ENCODE measurements at places on chromosomes 11 and 22. TPM values are rescaled to one million over a fixed set of nuclear protein-coding genes. Genes with fewer than 3 reads are reported as not detected.

The TRIM77 gene
- not detected for total RNA-seq

- H3K4me1 ChIP-seq, result no peaks in the 10 kb centered on the region
- DNase-seq, result no peak
- H3K4me3 ChIP-seq, result no peak overlapping the region
- H3K36me3 ChIP-seq, result no peaks in the 10 kb centered on the region
Observed at GRCh38 chr22:41772645-41773044, 27.8 kb upstream of the CCDC134 start.

DNA sequence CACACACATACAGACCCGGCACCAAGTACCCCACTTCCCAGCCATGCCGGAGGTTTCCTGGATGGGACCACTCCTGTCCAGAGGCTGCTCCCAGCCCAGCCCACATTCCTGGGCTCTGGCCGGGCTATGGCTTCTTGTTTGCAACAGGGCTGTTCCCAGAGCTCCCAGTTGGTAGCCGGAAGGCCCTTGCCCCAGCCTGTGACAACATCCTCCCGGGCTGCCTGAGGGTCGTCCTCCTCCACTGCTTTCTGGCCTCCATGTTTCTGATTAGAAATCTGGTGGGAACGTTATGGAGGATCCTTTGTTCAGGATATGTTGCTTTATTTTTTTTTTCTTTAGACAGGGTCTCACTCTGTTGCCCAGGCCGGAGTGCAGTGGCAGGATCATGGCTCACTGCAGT, 952 bp upstream of the CYP2D6 start:
- peaks cover 3% of the 10 kb centered on the region for H3K36me3 ChIP-seq
- H3K4me3 ChIP-seq, result no peak overlapping the region
- no peaks in the 10 kb centered on the region for H3K4me1 ChIP-seq
- no peak overlapping the region for H3K27ac ChIP-seq
- no peak for DNase-seq
- H3K27me3 ChIP-seq, result no peaks in the 10 kb centered on the region

- no peaks in the 10 kb centered on the region for H3K27me3 ChIP-seq
- no peak for DNase-seq
- H3K4me3 ChIP-seq, result no peak overlapping the region
- no peaks in the 10 kb centered on the region for H3K36me3 ChIP-seq
Observed at GRCh38 chr22:30232716-30233218, 13.8 kb downstream of the LIF start.

DNA sequence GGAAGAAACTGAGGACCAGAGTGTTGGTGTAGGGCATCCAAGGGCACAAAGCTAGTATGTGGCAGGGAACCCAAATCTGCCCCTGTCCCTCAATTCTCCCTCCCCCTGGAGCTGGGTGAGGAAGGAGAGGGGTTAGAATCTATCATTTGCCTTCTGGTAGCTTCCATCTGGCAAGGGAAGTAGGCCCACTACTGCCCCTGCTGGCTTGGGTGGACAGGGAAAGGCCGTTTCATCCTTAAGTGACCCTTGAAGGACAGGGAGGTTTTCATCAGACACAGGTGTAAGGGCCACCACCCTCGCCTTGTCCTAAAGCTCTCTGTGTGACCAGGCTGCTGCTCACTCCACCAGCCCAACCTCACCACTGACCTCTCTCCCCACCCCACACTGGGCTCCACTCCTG, 22.1 kb downstream of the NECTIN1 start:
- H3K36me3 ChIP-seq, result no peaks in the 10 kb centered on the region
- H3K27me3 ChIP-seq, result no peaks in the 10 kb centered on the region
- H3K27ac ChIP-seq, result no peak overlapping the region
- DNase-seq, result no peak
- no peak overlapping the region for H3K4me3 ChIP-seq

GRCh38 chr11:12824281-12825041, 150.2 kb downstream of the TEAD1 start:
- H3K27me3 ChIP-seq, result no peaks in the 10 kb centered on the region
- no peak overlapping the region for H3K27ac ChIP-seq
- no peak overlapping the region for H3K4me3 ChIP-seq
- H3K36me3 ChIP-seq, result peaks cover 9% of the 10 kb centered on the region
- peaks cover 16% of the 10 kb centered on the region for H3K4me1 ChIP-seq
- DNase-seq, result no peak

- no peaks in the 10 kb centered on the region for H3K4me1 ChIP-seq
- H3K27ac ChIP-seq, result no peak overlapping the region
- DNase-seq, result no peak
- H3K27me3 ChIP-seq, result no peaks in the 10 kb centered on the region
- H3K36me3 ChIP-seq, result no peaks in the 10 kb centered on the region
Observed at GRCh38 chr22:30044369-30044768, 35.9 kb upstream of the HORMAD2 start.
